ENCODE measurements at places on chromosomes 3 and 15.

DNA sequence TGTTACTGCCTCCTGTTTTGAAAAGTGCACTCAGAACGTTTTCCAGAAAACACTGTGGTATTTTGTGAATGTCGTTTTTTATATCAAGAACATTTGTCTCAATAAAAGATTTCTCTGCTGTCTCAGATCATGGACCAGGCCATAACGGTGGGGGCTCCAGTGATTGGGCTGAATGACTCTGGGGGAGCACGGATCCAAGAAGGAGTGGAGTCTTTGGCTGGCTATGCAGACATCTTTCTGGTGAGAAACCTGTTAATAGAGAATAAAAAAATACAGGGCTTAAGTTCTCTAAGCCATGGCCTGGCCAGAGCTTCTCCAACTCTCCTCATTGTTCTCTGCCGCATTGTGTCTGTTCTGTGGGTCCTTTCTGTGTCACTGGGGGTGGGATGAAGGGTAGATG is 11.7 kb downstream of the PCCB start:
- DNase-seq = no peak

DNA sequence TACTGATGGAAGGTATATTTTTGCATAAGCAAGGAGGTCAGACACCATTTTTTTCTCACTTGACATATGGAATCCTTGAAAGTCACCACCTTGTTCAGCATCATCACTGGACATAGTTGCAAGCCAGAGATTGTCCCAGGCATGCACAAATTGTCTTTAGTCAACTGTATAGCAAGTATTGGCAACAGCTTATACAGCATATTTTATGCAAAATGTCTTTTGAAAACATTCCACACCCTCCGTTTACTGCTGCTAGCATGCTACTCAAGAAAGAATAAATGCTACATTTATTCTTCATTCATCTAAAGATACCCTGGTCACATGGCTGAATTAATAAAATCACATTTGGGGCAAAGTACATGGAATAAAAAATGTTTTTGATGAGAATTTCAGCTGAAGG is 168.5 kb upstream of the DCBLD2 start:
- DNase-seq = no peak

- DNase-seq = no peak
Observed at GRCh38 chr3:59006634-59007517, 42.9 kb downstream of the CFAP20DC start.

DNA sequence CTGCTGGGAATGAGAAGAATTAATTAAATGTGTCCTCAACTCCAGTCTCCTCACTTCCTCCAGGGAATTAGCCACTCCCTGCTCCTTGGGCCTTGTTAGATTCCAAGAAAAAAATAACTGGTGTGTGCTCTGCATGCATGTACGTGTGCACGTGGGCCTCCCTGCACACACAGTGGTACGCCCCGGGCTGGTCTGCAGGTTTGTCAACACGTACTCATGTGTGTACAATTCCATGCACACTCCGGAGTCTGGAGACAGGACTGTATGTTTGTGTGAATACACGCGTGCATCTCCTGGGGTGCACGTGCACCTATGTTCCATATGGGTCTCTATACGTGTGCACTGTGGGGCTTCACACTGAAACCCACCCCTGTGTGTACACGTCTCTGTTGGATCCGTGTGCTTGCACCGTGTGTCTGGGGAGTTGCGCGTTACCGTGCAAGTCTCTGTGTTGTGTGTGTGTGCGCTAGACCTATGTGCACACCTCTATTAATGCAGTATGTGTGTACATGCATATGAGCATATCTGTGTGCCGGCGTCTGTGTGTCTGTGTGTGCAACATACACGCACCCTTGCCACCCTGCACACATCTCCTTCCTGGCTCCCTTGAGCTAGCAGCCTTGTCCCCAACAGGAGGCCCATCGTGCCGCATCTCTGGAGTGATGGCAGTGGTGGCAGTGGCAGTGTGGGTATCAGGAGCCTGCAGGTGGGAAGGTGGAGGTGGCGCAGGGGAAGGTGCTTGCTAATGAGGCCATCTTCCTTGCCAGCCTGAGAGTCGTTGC is 210.1 kb downstream of the TBC1D2B start:
- DNase-seq = no peak

DNA sequence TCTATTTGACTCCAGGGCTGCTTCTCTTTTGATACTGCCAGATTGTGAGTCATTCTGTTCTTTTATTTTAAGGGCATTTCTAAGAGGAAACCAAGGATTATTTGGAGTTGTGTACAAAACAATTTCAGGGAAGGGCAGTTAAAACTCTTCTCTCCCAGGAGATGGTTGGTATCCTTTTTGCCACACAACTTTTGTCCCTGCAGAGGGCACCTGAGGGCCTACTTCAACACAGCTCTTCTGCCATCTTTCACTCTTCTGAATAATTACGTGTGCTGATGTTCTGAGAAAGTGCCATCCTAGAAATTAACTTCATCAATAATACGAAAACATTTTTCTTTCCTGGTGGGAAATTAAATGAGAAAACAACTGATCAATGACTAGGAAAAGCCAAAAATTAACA is 75.7 kb upstream of the GADL1 start:
- DNase-seq = no peak

DNA sequence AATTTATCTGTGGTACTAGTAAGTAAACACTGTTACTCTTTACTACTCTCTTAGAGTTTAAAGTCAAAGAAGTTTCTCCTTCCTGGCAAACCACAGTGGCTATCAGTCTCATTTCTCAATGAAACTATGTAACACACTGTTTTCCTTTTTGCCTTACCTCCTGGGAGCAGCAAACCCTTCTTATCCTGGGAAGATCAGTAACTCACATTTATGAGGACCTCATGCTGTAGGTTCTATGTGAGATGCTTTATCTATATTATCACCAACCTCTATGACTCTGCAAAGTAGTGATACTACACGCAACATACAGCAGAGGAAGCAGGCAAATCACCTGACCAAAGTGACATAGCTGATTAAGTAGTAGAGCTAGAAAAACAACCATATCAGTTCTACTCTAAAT is 35.3 kb downstream of the PBRM1 start:
- no peak for DNase-seq

DNA sequence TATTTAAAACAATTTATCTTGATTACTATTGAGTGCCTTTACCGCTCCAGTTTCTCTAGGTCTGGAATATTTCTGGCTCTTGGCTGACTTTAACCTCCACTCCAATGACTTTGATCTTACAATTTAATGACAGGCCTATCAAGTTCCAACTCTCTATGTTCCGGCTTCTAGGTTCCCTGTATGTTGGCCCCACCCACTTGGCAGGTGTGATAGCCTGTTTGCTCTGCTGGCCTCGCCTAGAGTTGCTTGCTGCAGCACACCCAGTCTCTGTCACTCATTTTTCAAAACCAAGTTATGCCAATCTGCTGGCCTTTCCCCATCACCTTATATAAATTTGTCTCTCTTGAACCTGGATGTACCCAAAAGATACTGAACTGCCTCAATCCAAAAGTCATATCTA is 428.0 kb downstream of the ROBO1 start:
- DNase-seq = no peak

- DNase-seq = no peak
Observed at GRCh38 chr3:113070072-113070640, 79.4 kb downstream of the GTPBP8 start.

DNA sequence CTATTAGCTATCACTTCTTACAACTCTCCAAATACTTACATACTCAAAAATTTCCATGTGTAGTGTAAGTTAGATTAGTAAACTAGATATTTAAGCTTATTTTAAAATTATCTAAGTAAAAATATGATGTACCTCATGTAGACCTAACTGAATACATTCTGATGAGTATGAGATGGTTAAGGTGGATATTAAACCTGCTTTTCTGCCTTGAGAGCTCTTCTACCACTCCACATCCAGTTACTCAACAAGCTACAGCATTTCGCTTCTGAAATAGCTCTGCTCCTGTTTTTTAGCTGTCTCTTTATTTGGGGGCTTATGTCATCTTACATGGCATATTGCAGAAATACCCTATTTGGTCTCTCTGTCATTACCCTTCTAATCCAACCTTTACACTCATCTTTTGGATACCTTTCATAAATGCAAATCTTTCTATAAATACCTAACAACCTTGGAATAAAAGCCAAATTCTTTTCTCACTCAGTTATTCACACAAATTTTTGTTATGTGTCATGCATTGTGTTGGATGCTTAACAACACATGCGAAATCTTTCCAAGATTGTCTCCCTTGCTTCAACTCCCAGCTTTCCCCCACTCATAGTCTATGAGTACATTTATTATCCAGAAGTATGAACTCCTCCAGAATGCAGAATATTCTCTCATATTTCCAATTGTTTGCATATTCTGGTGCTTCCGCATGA is 92.0 kb downstream of the ALCAM start:
- no peak for DNase-seq

- DNase-seq = no peak
Observed at GRCh38 chr3:124885466-124886167, 1.5 kb downstream of the ITGB5 start.

DNA sequence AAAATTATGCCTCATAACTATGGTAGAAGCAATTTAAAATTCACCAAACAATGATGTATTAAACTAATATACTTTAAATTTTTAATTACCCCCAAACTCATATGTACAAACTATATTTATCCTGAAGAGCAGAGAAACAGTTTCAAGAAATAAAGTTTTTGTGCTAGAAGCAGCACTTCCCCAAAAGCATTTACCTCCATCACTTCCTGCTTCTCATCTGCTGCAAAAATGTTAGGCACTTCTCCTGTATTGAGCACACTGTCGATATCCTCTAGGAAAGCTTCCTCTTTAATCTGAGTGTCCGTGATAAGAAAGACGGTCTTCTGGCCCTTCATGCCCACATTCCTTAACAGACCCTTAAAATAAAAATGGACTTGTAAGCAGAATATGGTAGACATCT is 101.5 kb upstream of the ASB14 start:
- DNase-seq = no peak

DNA sequence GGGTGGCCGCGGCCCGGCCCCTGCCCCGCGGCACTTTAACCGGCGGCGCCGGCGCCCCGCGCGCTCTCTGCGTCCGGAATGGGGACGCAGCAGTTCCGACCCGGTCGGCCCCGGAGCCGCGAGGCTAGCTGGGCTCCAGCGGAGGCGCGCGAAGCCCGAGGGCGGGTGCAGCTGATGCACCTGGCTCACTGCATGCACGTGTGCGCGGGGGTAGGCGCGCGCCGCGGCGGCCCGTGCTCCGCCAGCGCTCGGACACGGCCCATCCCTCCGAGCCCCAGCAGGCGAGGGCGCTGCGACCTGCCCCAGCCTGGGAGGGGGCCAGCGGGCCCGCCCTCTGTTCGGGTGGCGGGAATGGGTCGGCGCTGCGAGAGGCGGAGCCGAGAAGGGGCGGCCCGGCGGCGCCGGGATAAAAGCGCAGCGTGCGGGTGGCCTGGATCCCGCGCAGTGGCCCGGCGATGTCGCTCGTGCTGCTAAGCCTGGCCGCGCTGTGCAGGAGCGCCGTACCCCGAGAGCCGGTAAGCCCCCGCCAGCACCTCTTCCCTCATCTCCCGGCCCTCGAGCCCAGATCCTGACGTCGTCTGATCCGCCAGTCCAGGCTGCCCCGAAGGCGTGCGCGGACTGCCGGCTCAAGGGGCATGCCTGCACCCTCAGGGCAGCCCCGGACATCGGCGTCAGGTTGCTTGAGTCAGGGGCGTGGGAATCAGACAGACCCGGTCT is at the start of the genes CHDH and IL17RB:
Gene CHDH, minus strand, starts transcription at position 286 of the 717 bp plus-strand sequence. CDS start 22,411 bp downstream, outside the sequence.
Gene IL17RB, plus strand, starts transcription at position 435 of the 717 bp plus-strand sequence. Its CDS starts 21 bp downstream, at position 456.
- no peak for DNase-seq

DNA sequence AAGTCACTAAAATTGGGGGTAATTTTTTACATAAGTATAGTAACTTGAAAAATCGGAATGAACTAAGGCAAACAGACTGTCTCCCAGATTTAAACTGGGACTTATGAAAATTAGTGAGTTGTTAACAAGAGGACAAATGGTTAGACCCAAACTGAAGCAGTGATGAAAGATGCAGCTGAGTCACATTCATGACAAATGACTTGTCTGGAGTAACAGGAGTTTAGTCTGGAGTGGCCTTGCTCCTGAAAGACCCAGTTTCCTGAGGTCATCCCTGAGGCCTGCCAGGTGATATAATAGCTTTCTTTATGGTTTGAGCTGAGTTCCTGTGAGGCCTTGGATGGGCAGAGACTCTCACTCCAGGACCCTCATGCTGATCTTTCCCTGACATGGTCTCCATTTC is 9.6 kb upstream of the CTDSPL start:
- DNase-seq = no peak

DNA sequence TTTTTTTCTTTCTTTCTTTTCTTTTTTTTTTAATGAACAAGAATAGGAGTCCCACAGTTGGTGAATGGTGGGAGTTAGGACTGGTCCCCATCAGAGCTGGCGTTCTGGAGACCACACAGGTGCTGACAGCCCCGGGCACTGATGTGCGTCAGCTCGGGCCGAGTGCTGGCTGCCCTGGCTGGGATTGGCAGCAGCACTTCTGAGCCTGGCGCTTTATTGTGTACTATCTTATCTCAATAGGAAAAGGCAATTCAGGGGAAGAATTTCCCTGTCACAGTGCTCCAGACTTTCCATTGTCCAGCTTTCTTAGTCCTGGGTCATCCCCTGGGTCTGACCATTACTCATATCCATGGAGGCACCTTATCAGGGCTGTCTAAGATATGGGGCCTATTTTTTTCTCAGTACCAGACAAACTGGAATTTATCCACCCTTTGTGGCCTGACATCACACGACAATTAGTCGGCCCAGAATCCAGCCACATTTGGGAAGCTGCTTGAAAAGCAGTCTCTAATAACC is 54.1 kb downstream of the TMEM44 start:
- DNase-seq = no peak

DNA sequence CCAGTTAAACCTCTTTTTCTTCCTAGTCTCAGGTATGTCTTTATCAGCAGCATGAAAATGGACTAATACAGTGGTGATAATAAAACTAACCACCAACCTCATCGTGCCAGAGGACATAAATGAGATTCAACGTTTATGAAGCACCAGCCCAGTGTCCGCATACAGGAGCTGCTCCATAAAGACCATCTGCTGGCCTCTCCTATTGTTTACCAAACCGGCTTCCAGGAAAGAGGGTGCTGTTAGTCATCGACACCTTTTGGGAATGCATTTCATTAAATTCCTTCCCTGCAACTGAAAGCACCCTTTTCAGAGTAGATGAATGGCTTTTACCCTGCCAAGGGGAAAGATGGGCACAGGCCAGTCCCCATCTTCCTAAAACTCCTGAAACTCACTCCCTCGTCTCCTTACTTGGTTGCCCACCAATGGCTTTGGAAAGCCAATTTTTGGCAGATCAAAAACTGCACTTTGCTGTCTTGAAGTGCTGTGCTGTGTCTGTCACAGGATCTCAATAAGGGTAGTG is 122.1 kb downstream of the AQP9 start:
- DNase-seq = no peak

DNA sequence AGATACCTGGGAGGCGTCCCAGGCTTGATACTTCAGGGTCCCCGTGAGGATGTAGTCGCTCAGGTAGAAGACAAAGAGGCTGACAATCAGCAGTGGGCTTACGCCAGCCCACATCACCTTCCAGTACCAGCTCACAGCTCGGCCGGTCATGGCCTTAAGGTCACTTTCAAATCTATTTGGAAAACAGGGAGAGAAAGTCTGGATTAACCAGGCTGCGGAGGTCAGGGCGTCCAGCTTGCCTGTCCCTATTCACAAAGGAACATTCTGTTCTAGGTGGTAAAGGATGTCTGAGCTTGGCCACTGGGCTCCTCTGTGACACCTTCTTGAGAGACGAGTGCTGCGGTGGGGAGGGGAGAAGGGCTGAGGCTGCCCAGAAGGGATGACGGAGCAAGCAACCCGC is 36.5 kb downstream of the SLC6A20 start:
- no peak for DNase-seq

GRCh38 chr15:36177590-36178302 is 401.7 kb upstream of the CDIN1 start:
- no peak for DNase-seq

- no peak for DNase-seq
Observed at GRCh38 chr3:30655187-30655812, 48.9 kb downstream of the TGFBR2 start.

- no peak for DNase-seq
Observed at GRCh38 chr15:88399021-88399685, 68.0 kb downstream of the MRPL46 start.

All from activated CD4-positive, alpha-beta T cell treated with anti-CD3 and anti-CD28 coated beads for 1 hour (primary cell).